ENCODE measurements at places on chromosomes 16 and 17.
A peak's percentile ranks its signal among the peaks of the same experiment; 100 is the strongest.

DNA sequence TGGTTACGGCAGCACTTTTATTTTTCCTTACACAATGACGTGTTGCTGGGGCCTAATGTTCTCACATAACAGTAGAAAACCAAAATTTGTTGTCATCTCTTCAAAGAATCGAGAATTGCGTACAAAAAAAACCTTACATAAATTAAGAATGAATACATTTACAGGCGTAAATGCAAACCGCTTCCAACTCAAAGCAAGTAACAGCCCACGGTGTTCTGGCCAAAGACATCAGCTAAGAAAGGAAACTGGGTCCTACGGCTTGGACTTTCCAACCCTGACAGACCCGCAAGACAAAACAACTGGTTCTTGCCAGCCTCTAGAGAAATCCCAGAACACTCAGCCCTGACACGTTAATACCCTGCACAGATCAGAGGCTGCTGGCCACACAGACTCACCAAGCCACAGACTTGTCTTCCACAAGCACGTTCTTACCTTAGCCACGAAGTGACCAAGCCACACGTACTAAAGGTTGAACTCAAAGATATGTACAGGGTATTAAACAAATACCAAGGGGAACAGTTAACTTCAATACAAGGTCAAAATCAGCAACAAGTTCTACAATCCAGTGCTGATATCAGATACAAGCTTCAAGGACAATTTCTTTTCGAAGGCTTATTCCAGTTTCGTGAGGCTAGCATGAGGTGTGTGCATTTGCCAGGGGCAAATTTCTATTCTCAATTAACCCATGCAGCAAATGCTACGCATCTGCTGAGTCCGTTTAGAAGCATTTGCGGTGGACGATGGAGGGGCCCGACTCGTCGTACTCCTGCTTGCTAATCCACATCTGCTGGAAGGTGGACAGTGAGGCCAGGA is 2.4 kb downstream of the ACTG1 start:
- DNase-seq: peak; percentile 68

DNA sequence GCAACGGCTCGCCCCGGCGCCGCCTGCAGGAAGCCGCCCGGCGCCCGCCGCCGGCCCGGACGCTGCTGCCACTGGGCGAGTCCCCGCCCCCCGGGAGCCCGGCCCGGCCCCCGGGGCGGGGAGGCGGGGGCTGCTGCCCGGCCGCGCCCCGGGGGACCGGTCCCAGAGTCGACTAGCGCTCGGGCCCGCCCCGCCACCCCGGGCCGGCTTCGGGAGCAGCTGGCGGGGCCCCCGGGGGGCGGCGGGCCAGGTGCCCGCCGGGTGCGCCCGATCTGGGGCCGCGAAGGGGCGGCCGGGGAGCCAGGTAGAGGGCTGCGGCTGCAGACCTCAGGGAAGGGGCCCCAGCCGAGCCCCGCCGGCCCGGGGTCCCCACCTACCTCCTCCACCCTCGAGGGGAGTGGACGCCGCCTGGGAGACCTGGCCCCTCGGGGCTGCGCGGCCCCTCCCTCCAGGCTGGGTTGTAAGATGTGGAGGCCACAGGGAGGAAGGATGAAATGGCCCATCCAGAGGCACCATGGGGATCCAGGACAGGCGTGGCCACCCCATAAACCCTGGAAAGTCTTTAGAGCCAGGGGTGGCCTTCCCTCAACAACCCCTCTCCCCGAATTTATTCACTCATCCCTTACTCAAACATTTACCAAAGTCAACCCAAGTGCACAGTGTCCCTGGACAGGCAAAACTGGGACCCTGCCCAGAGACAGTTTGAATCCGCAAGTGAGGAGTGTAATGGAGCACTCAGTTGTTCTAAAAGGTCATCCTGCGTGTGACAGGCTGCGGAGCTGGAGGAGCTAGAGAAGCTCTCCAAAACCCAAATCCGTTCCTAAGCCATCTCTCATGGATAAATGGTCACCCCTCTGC is at the start of gene CDYL2:
CDYL2 (minus strand) TSS at position 73 of the 858 bp plus-strand sequence. CDS start 425 bp downstream, outside the sequence.
- no peak for DNase-seq

DNA sequence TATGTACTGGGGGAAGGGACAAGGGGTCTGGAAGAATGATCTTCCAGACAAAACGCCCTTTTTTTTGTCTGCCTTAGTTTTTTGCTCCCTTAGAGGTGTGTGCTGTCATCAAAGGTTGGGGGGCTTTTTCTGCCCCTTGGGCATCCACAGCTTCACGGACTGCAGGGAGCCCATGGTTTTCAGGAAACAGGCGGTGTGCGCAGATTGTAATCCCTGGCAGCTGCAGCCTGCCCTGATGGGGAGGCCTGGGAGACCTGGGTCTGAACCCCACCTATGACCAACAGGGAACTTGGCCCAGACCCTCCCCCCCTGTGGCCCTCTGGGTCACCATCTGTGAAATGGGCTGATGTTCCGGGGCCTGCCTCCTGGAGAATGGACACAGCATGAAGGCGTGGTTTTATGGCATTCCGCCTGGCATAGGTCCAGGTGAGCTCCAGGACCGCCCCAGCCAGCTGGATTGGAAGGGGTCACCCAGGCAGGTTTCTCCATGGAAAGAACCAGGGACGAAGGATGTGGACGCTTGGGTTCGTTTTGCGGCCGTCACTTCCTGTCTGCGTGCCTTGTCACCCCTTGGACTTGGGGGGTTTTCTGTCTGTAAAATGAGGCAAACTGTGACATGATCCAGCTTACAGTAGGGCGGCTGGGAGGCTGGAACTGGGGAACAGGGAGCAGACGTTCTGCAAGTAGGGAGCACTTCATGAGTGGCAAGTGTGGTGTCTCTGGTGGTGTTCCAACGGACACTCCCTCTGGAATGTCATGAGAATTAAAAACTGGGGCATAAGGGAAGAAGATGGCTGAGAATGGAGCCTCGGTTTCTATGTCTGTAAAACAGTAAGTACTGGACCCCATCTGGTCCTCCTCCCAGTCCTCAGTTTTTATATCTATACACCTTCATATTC is 1.5 kb downstream of the CPNE2 start:
- DNase-seq: no peak

GRCh38 chr17:33291248-33292200 is 1.6 kb downstream of the ASIC2 start:
- DNase-seq: peak; percentile 53

DNA sequence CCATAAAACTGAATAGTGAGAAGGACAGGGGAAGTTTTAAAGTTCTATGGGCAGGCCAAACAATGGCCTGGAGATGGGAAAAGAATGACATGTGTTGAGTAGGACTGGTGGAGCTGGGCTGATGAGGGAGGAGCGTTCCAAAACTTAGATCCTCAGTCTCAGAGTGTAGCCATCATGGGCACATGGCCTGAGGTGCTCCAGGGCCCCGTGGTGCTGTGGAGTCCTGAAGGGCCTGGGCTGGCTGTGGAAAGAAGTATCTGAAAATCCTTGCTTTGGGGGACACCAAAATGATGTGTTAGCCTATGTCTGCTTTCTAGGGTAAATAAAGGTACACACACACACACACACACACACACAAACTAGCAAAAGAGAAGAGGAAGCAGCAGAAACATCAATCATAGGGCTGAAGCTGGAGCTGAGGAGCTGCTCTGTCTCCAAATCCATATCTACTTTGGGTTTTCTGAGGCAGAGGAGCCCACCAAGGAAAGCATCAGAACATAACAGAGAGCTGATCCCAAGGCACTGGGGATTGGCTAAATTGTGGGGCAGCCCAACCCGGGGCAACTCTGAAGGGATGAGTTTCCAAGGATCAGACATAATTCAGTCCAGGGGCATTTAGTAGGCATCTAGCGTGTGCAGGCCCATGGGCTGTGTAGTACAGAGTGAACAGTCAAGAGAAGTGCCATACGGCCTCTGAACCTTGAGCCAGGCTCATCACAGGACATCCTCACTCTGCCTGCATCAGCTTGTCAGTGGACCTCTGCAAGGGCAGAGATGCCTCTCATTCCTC is 85.2 kb downstream of the C16orf78 start:
- no peak for DNase-seq

- no peak for DNase-seq
These were observed 207.4 kb downstream of the RPTOR start for GRCh38 chr17:80751946-80752581.
